Cardiac septum (tissue), 1 donor: ENCODE measurements at places on chromosomes 11 and 22.
A peak's percentile ranks its signal among the peaks of the same experiment; 100 is the strongest.

DNA sequence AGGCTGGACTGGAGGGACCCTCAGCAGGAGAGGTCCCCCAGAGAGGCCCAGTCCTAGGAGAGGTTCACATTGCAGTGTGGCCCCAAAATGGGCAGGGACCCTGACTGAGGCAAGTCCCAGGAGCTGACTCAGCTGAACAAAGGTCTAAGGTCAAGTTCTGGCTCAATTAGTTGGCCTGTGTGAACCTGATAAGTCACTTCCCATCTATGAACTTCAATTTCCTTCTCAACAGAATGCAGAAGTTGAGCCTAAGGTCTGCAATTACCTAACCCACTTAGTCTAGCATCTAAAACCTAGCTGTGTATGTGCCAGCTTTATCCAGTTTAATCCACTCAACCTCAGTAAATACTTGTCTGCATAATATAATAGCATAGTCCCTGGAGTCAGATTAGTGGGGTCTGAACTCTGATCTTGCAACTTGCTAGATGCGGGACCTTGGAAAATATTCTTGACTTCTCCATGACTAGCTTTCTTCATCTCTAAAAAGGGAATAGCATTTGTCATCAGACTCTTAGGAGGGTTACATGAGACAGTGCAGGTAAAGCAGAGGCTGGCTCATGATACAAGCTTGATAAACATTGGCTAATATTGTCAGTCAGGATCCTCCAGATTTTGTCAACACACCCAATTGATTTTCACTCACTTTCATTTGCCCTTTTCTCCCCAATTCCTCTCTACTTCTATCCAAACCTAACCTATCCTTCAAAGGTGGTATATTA, 465.5 kb downstream of the INSC start:
- no peak for DNase-seq

DNA sequence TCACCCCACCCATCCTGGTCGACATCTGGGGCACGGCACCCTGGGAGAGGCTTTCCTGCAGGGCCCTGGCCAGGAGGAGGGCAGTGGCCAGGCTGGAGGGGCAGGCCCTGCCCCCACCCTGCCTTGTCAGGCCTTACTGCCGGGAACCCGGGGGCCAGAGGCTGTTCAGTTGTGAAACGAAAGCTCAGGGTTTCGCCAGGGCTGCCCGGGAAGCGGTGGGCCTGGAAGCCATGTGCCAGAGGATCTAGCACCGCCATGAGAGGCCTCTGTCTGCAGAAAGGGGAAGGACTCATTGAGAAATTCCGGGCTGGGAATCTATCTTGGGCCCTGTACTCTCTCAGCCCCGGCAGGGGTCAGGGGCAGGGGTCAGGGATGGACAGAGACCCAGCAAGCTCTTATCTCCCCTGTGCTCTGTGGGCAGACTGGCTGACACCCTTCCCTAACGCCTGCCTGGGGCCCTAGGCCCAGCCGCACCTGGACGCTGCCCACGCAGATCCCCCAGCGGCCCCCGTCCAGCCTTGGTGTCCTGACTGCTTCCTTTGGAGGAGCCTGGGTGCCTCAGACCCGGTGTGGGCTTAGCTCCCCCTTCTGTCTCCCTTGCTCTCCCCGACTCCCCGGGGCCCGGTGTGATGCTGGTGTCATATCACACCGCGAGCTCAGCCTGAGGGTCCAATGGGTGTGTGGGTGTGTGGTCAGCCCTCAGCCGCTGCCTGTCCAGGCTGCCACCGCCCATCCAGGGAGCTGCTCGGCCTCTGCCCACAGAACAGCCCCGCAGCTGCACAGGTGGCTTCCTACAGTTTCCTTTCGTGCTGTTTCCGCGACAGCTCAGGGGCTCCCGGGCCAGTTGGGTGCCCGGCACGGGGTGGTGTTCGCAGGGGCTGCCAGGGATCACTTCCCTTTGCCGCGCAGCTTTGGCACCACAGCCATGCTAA, 6.5 kb downstream of the PIM3 start:
- DNase-seq = peak; percentile 87

- no peak for DNase-seq
These were observed 83.7 kb upstream of the KCNA4 start for GRCh38 chr11:30100495-30100894.

DNA sequence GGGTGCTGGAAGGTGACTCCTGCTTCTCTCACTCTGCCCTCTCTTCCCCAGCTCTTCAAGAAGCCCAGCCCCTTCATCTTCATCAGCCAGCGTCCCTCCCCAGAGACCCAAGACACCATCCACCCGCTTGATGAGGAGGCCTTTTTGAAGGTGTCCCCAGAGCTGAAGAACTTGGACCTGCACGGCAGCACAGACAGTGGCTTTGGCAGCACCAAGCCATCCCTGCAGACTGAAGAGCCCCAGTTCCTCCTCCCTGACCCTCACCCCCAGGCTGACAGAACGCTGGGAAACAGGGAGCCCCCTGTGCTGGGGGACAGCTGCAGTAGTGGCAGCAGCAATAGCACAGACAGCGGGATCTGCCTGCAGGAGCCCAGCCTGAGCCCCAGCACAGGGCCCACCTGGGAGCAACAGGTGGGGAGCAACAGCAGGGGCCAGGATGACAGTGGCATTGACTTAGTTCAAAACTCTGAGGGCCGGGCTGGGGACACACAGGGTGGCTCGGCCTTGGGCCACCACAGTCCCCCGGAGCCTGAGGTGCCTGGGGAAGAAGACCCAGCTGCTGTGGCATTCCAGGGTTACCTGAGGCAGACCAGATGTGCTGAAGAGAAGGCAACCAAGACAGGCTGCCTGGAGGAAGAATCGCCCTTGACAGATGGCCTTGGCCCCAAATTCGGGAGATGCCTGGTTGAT, 12.6 kb downstream of the IL10RA start:
- DNase-seq = no peak

GRCh38 chr11:128690665-128691101, 3.2 kb upstream of the FLI1 start:
- no peak for DNase-seq

- peak; percentile 96 for DNase-seq
These were observed at the start of gene SAC3D1 for GRCh38 chr11:65040847-65041622. TSS of gene SAC3D1 (plus strand) at chr11:65041210. CDS start at chr11:65041293, 83 bp downstream.

- no peak for DNase-seq
These were observed 3.2 kb downstream of the PPIL2 start for GRCh38 chr22:21669026-21669425.

GRCh38 chr11:118491041-118491440, 36.2 kb upstream of the TTC36 start:
- DNase-seq = no peak

- DNase-seq = no peak
These were observed 1232.5 kb upstream of the RAG2 start for GRCh38 chr11:37830529-37830928.

- no peak for DNase-seq
These were observed 16.4 kb upstream of the SCGB1A1 start for GRCh38 chr11:62402226-62402959.

- no peak for DNase-seq
These were observed 713.9 kb downstream of the BRD1 start for GRCh38 chr22:49113758-49114157.

GRCh38 chr11:102347462-102348370, 702 bp downstream of the BIRC2 start:
- DNase-seq = no peak

GRCh38 chr22:23836692-23837495, 1.9 kb downstream of the DERL3 start:
- peak; percentile 46 for DNase-seq
